NCI-H1092 treated with DMSO at 0.1 percent for 48 hours (cell line): ENCODE measurements at places on chromosomes 4 and X.

- DNase-seq: no peak
Measured at GRCh38 chrX:39067866-39068265, 266.6 kb downstream of the MID1IP1 start.

- no peak for DNase-seq
Measured at GRCh38 chrX:153623310-153624029, 23.5 kb upstream of the DUSP9 start.

GRCh38 chr4:18390655-18391353 lies 369.2 kb upstream of the LCORL start:
- DNase-seq: no peak

DNA sequence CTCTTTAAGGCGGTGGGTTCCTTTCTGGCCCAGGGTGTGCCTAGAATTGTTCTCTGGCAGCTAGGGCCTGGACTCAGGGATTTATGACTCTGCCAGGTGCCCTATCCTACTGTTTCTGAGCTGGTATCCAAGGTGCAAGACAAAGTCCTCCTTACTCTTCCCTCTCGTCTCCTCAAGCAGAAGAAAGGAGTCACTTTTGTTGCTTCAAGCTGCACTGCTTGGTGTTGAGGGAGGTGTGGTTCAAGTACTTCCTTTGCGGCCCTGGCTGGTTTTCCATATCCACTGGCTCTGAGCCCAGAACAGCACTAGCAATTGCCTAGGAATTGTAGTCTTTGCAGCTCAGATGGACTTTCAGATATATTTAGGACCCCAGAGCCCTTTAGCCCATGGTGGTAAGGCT lies 39.3 kb downstream of the RTL3 start:
- no peak for DNase-seq

DNA sequence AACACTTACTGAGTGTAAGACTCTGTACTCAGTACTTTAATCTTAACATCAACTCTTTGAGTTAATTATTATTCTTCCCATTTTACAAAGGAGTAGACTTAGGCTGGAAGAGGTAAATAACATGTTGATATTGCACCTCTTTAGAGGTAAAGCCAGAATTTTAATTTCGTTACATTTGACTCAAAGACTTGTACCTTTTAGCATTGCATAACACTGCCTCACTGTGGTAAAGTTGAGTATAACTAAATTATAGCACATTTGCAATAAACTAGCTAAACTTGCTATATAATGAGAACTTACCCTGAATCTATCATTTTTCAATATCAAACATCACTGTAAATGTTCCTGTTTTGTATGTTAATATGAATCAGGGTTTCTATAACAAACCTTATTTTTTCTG lies 218.5 kb downstream of the PRR32 start:
- DNase-seq: no peak

DNA sequence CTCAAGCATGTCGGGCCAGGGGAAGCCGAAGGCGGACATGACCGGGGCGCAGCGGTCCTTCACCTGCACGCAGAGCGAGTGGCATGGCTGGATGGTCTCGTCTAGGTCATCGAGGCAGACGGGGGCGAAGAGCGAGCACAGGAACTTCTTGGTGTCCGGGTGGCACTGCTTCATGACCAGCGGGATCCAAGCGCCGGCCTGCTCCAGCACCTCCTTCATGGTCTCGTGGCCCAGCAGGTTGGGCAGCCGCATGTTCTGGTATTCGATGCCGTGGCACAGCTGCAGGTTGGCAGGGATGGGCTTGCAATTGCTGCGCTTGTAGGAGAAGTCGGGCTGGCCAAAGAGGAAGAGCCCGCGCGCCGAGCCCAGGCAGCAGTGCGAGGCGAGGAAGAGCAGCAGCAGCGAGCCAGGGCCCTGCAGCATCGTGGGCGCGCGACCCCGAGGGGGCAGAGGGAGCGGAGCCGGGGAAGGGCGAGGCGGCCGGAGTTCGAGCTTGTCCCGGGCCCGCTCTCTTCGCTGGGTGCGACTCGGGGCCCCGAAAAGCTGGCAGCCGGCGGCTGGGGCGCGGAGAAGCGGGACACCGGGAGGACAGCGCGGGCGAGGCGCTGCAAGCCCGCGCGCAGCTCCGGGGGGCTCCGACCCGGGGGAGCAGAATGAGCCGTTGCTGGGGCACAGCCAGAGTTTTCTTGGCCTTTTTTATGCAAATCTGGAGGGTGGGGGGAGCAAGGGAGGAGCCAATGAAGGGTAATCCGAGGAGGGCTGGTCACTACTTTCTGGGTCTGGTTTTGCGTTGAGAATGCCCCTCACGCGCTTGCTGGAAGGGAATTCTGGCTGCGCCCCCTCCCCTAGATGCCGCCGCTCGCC lies at the start of gene SFRP2:
Gene SFRP2, minus strand, starts transcription at position 671 of the 864 bp plus-strand sequence. Its CDS starts 248 bp downstream, at position 423.
- no peak for DNase-seq

GRCh38 chrX:19646282-19646681 lies 131.0 kb upstream of the MAP3K15 start:
- DNase-seq: no peak

GRCh38 chr4:519203-519651 lies 20.2 kb downstream of the PIGG start:
- DNase-seq: no peak

- DNase-seq: no peak
Measured at GRCh38 chr4:188665491-188666457, 526.5 kb downstream of the TRIML1 start.

GRCh38 chr4:98113012-98113411 lies 30.3 kb downstream of the STPG2 start:
- DNase-seq: peak; percentile 22

GRCh38 chr4:185672618-185673017 lies 137.3 kb upstream of the PDLIM3 start:
- no peak for DNase-seq

GRCh38 chr4:128558896-128559679 lies 250.4 kb upstream of the JADE1 start:
- peak; percentile 22 for DNase-seq

DNA sequence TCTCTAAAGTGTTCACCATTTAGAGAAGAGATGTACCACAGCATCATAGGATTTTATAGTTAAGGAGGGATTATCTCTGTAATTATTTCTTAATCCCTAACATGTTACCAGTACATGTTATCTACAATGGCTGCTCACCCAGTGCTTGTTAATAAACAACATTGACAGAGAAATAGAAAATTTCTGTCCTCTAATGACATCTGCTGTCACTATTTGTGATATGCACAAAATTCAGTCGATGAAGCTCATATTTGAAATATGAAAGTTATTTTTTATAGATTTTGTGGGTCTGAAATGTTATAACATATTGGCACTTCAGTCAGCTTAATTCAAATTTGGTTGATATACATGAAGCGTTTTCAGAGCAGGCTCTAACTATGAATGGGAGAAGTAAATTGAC lies 48.8 kb upstream of the GRXCR1 start:
- DNase-seq: no peak

DNA sequence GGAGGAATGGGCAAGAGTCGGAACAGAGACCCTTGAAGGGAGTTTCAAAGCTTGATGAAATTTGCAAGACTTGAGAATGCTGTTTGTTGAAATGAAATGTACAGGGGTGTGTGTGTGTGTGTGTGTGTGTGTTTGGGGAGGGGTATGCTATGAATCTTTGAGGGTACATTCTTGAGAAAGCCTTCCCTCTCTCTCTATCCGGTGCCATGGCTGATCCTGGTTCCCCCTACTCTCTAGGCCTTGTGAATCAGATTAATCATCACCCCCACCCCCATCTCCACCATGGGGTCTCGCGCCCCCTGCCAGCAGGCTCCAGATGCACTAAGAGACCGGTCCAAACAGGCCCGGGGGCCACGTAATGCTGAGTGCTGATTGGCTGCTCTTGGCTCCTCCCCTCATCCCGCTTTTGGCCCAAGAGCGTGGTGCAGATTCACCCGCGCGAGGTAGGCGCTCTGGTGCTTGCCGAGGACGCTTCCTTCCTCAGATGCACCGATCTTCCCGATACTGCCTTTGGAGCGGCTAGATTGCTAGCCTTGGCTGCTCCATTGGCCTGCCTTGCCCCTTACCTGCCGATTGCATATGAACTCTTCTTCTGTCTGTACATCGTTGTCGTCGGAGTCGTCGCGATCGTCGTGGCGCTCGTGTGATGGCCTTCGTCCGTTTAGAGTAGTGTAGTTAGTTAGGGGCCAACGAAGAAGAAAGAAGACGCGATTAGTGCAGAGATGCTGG lies at the start of gene HTR2C:
Gene HTR2C, plus strand, starts transcription at position 441 of the 729 bp plus-strand sequence. CDS start 142,851 bp downstream, outside the sequence.
- DNase-seq: no peak

- DNase-seq: no peak
Measured at GRCh38 chr4:141174457-141174856, 41.2 kb upstream of the RNF150 start.

GRCh38 chrX:38117485-38117884 lies 103.2 kb downstream of the SRPX start:
- DNase-seq: peak; percentile 36

DNA sequence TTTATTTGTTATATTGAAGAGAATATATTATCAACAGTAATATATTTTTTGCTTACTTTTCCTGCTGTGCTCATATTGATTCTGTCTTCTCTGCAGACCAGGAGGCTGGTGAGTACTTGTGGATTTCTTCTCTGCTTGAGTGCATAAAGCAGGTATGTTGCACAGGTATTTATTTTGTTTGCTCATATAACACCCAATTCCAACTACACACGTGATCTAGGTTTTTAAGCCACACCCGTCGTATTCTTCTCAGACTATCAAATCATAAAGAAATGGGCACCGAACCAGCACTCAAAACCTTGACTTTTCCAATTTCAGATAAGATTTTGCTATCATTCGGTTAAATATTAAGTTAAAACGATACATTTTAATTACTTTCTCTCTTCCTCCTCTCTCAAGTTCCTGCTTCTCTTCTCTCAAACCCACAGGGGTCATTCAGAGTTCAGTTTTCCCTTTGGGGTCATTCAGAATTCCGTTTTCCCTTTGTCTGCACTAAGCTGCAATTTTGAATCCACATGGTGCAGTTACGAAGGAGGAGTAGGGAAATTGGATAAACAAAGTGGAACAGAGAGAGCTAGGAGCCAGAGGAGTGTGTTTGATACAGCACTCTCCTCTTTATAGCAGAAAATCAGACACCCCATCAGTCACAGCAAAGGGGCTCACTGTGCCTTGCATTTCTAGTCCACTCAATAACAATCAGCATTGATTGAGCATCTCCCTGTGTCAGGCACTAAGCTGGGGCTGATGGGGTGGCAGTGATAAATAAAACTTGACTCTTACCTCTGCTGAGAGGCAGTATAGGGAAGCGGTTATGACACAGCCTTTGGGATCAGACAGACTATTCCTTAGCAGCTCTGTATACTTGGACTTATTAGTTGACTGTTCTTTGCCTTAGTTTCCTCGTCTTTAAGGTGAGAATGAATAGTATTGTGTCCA lies at the start of gene ADH1C:
Gene ADH1C, minus strand, starts transcription at position 145 of the 936 bp plus-strand sequence. Its CDS starts 71 bp downstream, at position 74.
- DNase-seq: no peak

DNA sequence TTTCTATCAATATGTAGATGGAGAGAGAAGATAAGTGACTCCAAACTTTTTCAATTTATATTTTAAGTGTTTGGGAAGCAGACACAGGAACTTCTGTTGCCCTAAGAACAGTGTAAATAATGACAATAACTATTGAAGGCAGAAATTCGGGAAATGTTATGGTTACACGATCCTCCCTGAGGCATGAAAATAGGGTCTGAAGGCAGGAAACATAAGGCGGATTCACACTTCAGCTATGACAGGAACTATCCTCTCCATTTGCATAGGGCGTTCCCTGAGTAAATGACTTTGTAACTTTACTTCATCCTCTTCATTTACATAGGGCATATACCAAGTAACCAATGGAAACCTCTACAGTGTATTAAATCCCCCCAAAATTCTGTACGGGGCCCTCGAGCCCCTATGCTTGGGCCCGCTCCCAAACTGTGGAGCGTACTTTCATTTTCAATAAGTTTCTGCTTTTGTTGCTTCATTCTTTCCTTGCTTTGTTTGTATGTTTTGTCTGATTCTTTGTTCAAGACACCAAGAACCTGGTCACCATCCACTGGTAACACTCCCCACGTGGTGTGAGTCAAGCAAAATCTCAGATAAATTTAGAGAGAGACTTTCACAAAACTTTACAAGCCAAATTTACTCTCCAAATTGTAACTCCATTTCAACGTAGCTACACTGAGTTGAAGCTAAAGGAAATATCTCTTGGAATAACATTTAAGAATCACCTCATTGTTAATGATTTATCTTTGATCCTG lies 2504.3 kb downstream of the ARAP2 start:
- DNase-seq: no peak

- no peak for DNase-seq
Measured at GRCh38 chr4:74410272-74410671, 34.7 kb upstream of the AREG start.

DNA sequence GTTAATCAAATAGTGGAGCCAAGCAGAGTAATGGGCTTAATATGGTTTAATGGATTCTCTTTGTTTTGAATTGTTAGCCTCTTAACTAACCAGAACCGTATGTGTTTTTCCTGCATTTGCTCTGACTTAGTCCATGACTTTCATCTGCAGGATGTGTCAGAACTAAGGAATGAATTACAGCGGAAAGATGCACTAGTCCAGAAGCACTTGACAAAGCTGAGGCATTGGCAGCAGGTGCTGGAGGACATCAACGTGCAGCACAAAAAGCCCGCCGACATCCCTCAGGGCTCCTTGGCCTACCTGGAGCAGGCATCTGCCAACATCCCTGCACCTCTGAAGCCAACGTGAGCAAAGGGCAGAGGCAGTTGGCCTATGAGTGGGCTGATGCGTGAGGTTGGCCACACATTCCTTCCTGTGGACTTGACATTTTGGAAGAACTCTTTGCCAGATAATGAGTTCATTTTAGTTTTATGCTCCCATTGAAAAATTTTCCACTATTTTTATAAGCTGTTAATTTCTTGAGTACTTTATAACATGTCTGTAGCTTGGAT lies 9.1 kb downstream of the MED28 start:
- no peak for DNase-seq

DNA sequence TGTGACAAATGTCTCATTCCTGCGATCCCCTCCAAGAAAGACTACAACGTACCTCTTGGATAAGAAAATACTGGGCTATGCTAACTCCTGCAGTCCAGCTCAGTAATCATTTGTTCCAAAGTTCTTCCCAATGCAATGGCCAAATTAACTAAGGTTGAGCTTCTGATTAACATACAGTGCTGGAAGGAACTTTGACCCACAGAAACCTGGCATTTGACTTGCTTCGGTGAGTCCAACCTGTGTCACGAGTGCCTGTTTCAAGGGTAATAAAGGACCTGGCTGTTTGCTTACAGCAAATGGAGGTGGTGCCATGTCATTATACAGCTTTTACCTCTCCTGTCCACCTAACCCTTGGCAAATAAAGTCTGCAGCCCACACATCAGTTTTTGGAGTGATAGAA lies 83.2 kb downstream of the RBM47 start:
- DNase-seq: no peak

- no peak for DNase-seq
Measured at GRCh38 chrX:68451720-68452119, 18.4 kb upstream of the OPHN1 start.

GRCh38 chrX:56726605-56727004 lies 2.4 kb upstream of the NBDY start:
- DNase-seq: peak; percentile 58

DNA sequence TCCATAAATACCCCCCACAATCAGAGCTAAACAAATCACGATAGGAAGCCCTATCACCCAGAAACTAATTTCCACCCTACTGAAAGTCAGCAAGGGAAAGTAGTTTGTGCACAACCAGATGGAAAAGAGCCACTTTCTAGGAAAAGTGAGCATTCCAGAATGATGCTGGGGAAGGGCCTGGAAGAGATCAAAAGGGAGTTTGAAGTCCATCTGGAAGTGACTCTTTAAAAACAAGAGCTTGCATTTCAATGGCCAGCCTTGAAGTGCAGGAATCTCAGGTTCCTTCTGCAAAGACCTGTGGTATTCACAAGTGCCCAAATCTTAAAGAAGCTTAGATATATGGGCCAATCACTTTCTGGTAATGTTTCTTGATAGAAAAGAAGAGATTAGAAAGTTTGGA lies 97.0 kb upstream of the LDB2 start:
- no peak for DNase-seq

- DNase-seq: no peak
Measured at GRCh38 chr4:29970626-29971025, 749.5 kb upstream of the PCDH7 start.
